Activated CD4-positive, alpha-beta T cell treated with anti-CD3 and anti-CD28 coated beads, Interleukin-2, amount 50 U/mL, for 48 hours (primary cell): ENCODE measurements at places on chromosomes 2 and 18.

DNA sequence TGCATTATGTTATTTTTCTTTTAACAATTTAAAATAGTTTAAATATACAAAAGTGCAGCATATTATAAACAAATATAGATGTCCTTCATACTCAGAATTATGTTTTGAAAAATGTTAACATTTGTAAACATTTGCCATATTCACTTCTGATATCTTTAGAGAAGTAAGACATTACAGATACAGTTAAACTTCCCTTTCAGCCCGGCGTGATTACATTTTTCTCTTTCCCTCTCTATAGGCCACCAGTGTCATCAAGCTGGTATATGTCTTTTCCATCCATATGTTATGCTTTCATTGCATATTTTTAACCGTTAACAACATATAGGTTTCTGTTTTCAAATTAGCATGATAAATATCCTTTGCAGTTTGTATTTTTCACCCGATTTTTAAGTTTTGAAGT, 27.1 kb downstream of the TTC39C start:
- no peak for DNase-seq

DNA sequence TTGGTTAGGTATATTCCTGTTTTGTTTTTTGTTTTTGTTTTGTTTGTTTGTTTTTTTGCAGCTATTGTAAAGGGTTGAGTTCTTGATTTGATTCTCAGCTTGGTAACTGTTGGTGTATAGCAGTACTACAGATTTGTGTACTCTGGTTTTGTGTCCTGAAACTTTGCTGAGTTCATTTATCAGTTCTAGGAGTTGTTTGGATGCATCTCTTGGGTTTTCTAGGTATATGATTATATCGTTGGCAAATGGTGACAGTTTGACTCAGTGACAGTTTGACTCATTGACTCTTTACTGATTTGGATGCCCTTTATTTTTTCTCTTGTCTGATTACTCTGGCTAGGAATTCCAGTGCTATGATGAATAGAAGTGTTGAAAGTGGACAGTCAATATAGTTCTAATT, 53.7 kb downstream of the APLF start:
- no peak for DNase-seq

DNA sequence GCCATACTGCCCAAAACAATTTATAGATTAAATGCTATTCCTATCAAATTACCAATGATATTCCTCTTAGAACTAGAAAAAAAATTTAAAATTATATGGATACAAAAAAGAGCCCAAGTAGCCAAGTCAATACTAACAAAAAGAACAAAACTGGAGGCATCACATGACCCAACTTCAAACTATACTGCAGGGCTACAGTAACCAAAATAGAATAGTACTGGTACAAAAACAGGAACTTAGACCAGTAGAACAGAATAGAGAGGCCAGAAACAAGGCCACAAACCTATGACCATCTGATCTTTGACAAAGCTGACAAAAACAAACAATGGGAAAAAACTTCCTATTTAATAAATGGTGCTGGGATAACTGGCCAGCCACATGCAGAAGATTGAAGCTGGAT, 86.1 kb upstream of the KYNU start:
- DNase-seq = no peak

- no peak for DNase-seq
Measured at GRCh38 chr2:109659396-109660045, 45.4 kb downstream of the SOWAHC start.

DNA sequence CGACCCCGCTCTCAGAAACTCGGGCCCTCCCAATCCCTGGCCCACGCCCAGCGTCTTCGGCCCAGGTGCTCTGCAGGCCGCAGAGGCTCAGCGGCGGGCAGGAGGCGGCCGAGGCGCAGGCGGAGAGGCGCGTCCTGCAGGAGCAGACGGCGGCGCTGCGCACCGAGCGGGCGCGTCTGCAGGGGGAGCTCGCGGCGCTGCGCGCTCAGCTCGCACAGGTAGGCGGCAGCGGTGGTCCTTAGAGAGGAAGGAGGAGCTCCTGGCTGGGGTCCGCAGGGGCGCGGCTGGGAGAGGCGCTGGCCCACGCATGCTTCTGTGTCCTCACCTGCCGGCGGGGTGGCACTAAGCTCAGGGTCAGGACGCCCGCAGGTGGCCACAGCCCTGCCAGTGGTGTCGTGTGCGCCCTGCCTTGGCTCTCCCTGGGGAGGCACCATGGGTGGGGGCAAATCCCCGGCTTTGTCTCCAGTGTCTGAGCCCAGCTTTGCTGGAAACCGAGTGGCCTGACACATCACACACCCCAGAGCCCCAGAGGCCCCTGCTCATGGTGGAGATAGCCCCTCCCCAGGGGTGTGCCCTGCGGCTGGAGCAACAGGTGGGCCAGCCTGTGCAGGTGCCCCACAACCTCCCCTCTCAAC, 14.9 kb upstream of the SNED1 start:
- DNase-seq = peak; percentile 27

- DNase-seq = no peak
Measured at GRCh38 chr2:64466478-64467085, 12.6 kb downstream of the LGALSL start.

DNA sequence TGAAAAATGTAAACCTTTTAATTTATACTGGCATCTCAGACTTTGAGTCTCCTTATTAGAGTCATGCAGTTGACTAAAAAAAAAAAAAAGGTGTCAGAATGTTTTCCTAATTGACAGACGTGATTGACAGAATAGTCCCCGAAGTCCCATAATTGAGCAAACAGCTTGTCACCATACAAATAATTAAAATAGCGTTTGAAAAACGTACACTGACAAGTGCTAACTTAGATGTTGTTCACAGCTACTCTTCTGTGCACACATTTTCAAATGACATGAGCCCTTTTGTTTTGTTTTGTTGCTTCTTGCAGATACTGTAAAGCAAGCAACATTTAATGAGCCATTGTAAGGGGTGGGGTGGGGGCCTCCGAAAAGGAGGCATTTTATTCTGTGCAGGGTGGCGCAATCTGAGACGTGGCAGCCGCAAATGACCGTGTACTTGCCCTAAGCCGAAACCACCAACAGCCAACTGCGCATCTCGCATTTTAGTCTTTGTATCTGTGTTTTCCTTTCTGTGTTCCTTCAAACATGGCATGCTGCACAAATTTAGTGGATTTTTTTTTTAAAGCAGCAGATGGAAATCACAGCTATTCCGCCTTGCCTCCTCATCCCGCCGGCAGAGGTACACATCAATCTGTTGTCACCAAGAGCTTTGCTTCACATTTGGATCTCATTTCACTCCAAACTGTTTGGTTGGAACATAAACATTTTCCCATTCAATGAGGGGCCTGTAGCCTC, 52.4 kb downstream of the LPIN1 start:
- DNase-seq = no peak

DNA sequence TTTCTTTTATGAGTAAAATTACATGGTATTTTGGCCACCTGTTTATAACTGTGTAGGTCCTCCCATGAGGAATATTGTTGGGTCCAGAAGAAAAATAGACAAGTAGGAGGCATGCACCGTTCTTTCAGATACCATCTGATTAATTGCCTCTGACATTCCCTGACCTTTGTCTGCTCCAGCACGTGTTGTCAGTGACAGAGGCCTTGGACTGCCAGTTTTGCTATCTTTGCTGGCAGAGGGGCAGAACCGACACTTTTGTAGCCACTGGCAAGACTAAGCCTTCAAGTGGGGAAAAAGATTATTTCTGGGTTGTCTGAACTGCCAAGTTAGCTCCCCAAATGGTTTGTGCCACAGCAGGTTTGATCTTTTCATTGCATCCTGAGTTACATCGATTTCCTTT, 276.9 kb downstream of the CAMKMT start:
- DNase-seq = no peak

GRCh38 chr2:130842770-130843169, 6.1 kb downstream of the ARHGEF4 start:
- no peak for DNase-seq

- no peak for DNase-seq
Measured at GRCh38 chr2:119788752-119789151, 29.0 kb downstream of the PTPN4 start.

DNA sequence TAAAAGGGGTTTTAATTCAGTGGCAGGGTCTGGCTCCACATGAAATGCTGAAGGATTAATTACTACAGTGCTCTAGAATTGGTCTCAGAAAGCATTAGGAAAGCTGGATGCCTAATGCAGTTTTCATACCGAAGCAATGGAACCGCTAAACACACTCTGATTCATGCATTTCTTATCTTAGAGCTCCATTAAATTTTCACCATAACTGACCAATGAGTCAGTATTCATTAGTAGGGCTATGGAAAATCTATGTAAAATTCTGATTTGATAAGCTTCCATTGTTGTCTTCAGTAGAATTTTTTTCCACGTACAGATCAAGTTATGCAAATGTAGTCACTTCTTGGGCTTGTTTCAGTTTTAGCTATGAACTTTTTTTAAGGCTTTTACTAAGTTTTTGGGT, 359.9 kb downstream of the ARHGAP15 start:
- no peak for DNase-seq

GRCh38 chr2:101781326-101781725, 83.8 kb downstream of the MAP4K4 start:
- no peak for DNase-seq

- no peak for DNase-seq
Measured at GRCh38 chr2:151534001-151534400, 124.3 kb downstream of the RIF1 start.

DNA sequence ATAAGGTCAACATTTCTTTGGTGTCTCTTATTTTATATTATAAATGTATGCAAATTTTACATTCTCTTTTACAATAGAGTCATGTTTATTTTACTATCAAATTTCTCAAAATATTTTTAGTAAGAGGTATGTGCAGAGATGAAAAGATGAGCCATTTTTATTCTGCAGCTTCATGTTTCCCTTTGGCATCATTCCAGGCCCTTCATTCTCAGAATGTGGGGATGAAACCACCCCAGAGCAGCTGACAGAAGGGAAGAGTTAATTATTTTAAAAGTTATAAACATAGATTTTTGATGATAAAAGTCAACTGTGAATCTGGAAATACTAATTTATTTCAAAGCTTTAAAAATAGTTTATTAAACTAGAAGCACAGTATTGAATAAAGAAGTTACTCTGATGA, 12.8 kb upstream of the FSHR start:
- DNase-seq = no peak

- DNase-seq = no peak
Measured at GRCh38 chr2:2527148-2527547, 196.1 kb upstream of the MYT1L start.

DNA sequence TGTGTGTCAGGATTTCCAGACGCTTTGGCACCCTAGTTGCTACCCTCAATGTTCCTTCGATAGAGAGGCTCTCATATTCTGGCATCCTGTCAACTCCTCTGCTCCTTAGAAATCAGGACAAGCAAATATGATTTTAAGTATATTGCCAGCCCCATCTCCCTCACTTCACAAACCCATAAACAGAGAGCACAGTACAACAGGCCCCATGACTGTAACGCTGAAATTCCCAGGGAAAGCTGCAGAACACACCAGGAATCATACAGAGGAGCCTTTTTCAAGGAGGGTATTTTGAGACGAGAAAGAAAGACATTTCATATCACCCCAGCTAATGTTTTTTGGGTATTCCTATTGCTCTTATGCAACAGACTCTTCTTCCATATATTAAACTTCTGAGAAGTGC, 162.9 kb downstream of the NAPG start:
- DNase-seq = no peak

- DNase-seq = no peak
Measured at GRCh38 chr2:7019191-7019590, 102.0 kb downstream of the RNF144A start.

DNA sequence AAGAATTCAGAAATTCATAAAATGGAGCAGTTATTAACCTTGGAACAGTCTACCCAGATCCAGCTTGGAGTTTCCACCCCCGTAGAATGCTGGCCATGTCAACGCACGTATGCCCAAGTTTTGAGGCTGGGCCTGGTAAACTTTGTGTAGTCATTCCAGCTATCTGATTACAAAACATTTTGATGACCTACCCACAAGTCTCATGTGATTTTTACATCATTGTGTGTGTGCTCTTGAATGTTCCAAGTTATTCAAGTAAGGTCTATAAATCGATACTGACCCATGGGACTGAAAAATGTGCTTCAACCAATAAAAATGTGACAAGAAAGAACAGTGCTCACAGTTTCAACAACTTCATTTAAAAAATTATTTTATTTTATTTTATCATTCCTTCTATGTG, 32.5 kb upstream of the ICOS start:
- no peak for DNase-seq

GRCh38 chr2:119760956-119761275, 1.2 kb downstream of the PTPN4 start:
- DNase-seq = no peak
